ENCODE measurements at places on chromosomes 3 and 15. TPM values are rescaled to one million over a fixed set of nuclear protein-coding genes. Genes with fewer than 3 reads are reported as not detected.
A peak's percentile ranks its signal among the peaks of the same experiment; 100 is the strongest.

Gene CCRL2
- 1.1 TPM for total RNA-seq

- no peaks in the 10 kb centered on the region for H3K27me3 ChIP-seq
- no peaks in the 10 kb centered on the region for H3K4me1 ChIP-seq
- no peak overlapping the region for H3K4me3 ChIP-seq
- no peak overlapping the region for H3K27ac ChIP-seq
Measured at GRCh38 chr3:145244327-145244726, 916.7 kb downstream of the PLOD2 start.

Gene OXTR
- 4.7 TPM for total RNA-seq

DNA sequence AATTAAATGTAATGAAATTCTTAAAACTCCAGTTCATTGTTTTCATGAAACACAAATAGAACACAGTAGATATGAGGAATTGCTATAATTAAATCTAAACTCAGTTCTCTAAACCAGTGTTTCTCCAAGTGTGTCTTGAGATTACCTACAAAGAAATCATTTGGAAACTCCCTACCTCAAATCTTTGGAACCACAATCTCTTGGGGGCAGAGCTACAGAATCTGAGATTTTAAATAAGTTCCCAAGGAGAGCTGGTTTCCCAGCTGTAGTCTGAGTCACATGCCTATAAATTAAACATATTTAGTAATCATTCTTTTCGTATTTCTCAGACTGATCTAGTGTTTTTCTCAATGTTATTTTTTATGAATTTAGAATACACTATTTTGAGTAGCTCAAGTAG lies 17.0 kb upstream of the ACTC1 start:
- H3K27ac ChIP-seq = no peak overlapping the region
- no peaks in the 10 kb centered on the region for H3K27me3 ChIP-seq
- H3K4me3 ChIP-seq = no peak overlapping the region
- no peaks in the 10 kb centered on the region for H3K36me3 ChIP-seq
- DNase-seq = no peak

- no peak for DNase-seq
- H3K4me1 ChIP-seq = peaks cover 4% of the 10 kb centered on the region
- no peaks in the 10 kb centered on the region for H3K27me3 ChIP-seq
- H3K4me3 ChIP-seq = peak overlapping the region; percentile 65
Measured at GRCh38 chr15:52112203-52112750, 298 bp downstream of the BCL2L10 start.

- H3K27me3 ChIP-seq = no peaks in the 10 kb centered on the region
- DNase-seq = no peak
- H3K27ac ChIP-seq = no peak overlapping the region
- no peaks in the 10 kb centered on the region for H3K4me1 ChIP-seq
- H3K4me3 ChIP-seq = no peak overlapping the region
Measured at GRCh38 chr15:39682366-39682765, 100.3 kb downstream of the FSIP1 start.

Gene CLEC3B
- total RNA-seq = 7.6 TPM

DNA sequence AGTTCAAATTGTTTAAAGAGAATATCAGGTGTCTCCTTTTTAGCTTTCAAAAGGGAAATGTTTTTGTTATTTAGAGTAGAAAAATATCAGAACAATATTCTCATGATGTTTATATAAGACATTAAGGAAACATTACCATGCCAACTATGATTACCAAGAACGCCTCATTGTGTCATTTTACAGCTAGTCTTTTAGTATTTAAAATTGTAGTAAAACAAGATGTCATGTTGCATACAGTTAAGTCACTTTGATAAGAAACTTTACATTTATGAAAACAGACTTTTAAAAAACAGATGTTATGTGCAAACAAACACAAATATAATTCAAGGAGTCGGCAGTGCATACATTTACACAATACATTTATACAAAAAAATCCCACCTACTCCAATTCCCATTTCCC lies 4.4 kb downstream of the PLSCR4 start:
- no peak for DNase-seq
- H3K4me1 ChIP-seq = peaks cover 31% of the 10 kb centered on the region
- no peaks in the 10 kb centered on the region for H3K36me3 ChIP-seq
- no peak overlapping the region for H3K4me3 ChIP-seq

Gene ARGFX
- not detected for total RNA-seq

- no peaks in the 10 kb centered on the region for H3K27me3 ChIP-seq
- no peak for DNase-seq
- H3K36me3 ChIP-seq = peaks cover 3% of the 10 kb centered on the region
- H3K4me3 ChIP-seq = no peak overlapping the region
- no peak overlapping the region for H3K27ac ChIP-seq
Measured at GRCh38 chr3:45984331-45985312, 11.0 kb downstream of the FYCO1 start.

GRCh38 chr3:151992326-151993041 lies 119.0 kb downstream of the SUCNR1 start:
- no peak for DNase-seq
- no peaks in the 10 kb centered on the region for H3K36me3 ChIP-seq
- H3K27ac ChIP-seq = no peak overlapping the region
- no peak overlapping the region for H3K4me3 ChIP-seq

DNA sequence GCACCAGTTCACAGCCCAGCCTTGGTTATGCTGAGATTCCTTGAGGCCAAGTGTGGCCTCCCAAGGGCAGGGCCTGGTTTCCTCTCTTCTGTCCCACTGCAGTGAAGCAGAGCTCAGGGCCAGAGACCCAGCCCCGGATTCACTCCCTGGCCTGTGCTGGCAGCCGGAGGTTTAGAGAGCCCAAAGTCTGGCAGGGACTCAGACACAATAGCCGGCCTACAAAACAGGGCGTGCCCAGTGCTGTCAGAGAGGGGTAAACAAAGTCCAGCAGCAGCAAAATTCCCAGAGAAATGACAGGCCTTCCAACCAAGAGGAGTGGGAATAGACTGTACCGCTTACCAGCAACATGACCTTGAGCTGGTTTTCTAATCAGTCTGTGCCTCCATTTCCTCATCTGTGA lies 14.0 kb downstream of the VIPR1 start:
- peaks cover 32% of the 10 kb centered on the region for H3K4me1 ChIP-seq
- H3K36me3 ChIP-seq = no peaks in the 10 kb centered on the region
- DNase-seq = no peak

Gene STRIT1
- not detected for total RNA-seq

Gene LDHAL6B
- total RNA-seq = not detected

DNA sequence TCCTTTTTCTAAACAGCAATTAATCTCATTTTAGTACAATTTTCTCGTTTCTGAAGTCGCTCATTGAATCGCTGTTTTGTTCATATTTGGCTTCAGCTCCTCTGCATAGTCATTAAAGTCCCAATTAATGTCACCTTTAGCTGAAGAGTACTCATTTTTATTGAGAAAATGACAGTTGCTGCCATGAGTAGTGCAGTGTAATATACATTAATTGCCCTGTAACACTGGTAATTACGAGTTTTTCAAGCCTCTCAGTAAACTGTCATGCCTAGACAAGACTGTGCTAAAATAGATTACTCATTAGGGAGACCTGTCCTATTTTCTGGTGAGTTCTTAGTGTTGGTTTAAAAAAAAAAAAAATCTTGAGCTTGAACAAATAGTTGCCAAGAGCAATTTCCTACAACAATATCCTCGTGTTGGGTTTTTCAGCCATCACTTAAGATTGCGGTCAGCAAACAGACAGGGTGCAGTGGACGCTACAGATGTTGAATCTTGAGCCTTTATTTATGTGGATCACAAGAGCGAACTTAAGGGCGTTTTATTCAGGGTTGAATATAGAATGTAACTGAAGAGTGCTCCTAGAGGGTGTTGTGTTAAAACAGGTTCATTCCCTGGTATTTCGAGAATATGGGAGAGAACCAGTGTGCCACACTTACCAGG lies 176.0 kb downstream of the CDIN1 start:
- no peak overlapping the region for H3K4me3 ChIP-seq
- no peak overlapping the region for H3K27ac ChIP-seq
- H3K27me3 ChIP-seq = no peaks in the 10 kb centered on the region
- no peak for DNase-seq

DNA sequence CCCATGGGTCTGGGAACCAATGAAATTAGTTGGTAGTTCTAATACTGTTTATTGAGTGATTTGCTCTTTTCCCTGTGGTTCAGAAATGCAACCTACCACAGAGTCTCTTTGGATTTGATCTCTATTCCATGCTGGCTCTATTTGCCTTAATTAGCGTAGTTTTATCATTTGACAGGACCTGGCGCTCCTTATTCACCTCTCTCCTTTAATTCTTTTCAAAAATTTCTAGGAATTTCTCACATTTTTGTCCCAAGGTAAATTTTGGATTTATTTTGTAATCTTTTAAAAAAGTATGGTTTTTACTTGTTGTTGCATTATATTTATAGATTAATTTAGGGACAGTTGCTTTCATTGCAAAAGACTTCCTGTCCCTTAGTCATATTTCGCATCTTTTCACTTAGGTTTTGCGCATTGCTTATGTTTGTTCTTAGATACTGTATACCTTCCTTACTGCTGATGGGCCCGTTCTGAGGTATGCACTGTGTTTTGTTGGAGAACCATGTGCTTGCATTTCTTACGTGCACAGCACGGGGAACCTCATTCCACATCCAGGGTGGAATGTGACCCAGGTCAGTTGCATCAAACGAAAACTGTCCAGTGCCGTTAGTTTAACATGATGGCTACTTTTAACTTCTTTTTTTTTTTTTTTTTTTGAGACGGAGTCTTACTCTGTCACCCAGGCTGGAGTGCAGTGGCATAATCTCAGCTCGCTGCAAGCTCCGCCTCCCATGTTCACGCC lies 27.0 kb downstream of the SENP5 start:
- H3K4me1 ChIP-seq = no peaks in the 10 kb centered on the region
- no peak for DNase-seq
- peaks cover 25% of the 10 kb centered on the region for H3K36me3 ChIP-seq
- no peak overlapping the region for H3K4me3 ChIP-seq

DNA sequence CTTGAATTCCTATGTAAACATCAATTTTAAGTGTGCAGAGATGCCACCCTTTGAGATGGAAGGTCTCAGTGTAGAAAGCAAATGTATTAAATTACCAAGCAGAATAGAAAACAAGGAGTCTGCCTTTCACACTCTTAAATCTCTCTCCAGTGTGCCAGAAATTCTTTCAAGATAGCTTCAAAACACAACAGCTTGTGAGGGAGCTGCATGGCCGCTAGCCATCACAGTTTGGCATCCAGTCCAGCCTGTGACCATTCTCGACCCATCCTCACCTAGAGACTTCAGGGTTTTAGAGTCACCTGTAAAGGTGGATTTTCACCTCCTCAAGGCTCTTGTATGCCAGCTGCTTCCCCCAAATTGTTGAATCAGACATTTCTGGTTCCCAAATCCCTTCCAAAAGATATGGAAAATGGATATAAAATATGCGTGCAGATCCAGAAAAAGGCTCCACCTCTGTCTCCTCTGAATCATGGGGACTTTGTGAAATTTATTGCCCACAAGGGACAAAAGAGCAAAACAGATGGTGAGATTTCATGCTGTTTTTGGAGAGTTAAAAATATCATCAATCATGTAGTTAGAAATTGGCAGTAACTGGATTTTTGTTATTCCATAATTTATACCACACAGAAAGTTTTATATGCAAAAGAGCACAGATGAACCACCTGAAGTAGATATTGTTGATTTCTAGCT lies 114.2 kb upstream of the THRB start:
- no peak for DNase-seq
- no peak overlapping the region for H3K4me3 ChIP-seq
- H3K36me3 ChIP-seq = no peaks in the 10 kb centered on the region
- no peaks in the 10 kb centered on the region for H3K4me1 ChIP-seq

GRCh38 chr3:138862924-138863775 lies 28.4 kb upstream of the PIK3CB start:
- peaks cover 16% of the 10 kb centered on the region for H3K4me1 ChIP-seq
- peak overlapping the region; percentile 13 for H3K4me3 ChIP-seq
- no peaks in the 10 kb centered on the region for H3K36me3 ChIP-seq
- no peaks in the 10 kb centered on the region for H3K27me3 ChIP-seq
- H3K27ac ChIP-seq = peak overlapping the region; percentile 82

- DNase-seq = no peak
- H3K27ac ChIP-seq = peak overlapping the region; percentile 31
- H3K36me3 ChIP-seq = no peaks in the 10 kb centered on the region
- H3K4me3 ChIP-seq = no peak overlapping the region
- H3K27me3 ChIP-seq = no peaks in the 10 kb centered on the region
Measured at GRCh38 chr3:177523067-177523675, 325.9 kb upstream of the TBL1XR1 start.

GRCh38 chr3:64270142-64270865 lies 45.0 kb upstream of the PRICKLE2 start:
- no peak overlapping the region for H3K4me3 ChIP-seq
- DNase-seq = no peak
- H3K4me1 ChIP-seq = peaks cover 33% of the 10 kb centered on the region
- no peaks in the 10 kb centered on the region for H3K27me3 ChIP-seq
- H3K36me3 ChIP-seq = no peaks in the 10 kb centered on the region

- no peak overlapping the region for H3K27ac ChIP-seq
- H3K36me3 ChIP-seq = no peaks in the 10 kb centered on the region
- DNase-seq = no peak
- H3K4me1 ChIP-seq = no peaks in the 10 kb centered on the region
Measured at GRCh38 chr3:318903-319302, 122.3 kb downstream of the CHL1 start.

DNA sequence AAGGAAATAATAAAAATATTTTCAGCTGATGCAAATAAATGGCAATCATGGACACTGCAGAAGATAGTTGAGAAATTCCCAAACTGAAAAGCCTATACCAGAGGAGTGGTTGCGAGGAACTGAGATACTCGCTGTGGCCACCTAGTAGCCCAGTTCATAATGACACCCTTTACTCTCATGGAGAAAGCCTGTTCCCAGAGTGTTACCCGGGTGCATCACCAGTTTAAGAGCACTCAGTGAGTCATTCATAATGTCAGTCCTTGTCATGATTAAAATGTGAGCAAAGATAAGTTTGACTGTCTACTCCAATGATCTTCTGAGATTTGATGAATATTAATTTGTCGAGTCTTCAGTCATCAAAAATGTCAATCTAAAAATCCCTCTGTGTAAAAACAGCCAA lies 138.4 kb upstream of the LRRC3B start:
- H3K27me3 ChIP-seq = no peaks in the 10 kb centered on the region
- no peak overlapping the region for H3K27ac ChIP-seq
- no peak overlapping the region for H3K4me3 ChIP-seq
- no peaks in the 10 kb centered on the region for H3K36me3 ChIP-seq
- no peak for DNase-seq
- no peaks in the 10 kb centered on the region for H3K4me1 ChIP-seq

GRCh38 chr3:54243960-54244682 lies 121.8 kb downstream of the CACNA2D3 start:
- DNase-seq = no peak
- no peaks in the 10 kb centered on the region for H3K36me3 ChIP-seq
- peak overlapping the region; percentile 66 for H3K27ac ChIP-seq
- H3K4me3 ChIP-seq = peak overlapping the region; percentile 30
- no peaks in the 10 kb centered on the region for H3K27me3 ChIP-seq

Gene ETV5
- total RNA-seq = 4.2 TPM

GRCh38 chr15:68055224-68055705 lies 1.1 kb downstream of the PIAS1 start:
- H3K36me3 ChIP-seq = no peaks in the 10 kb centered on the region
- peak overlapping the region; percentile 93 for H3K4me3 ChIP-seq
- peak overlapping the region; percentile 95 for H3K27ac ChIP-seq
- no peaks in the 10 kb centered on the region for H3K27me3 ChIP-seq
- peaks cover 49% of the 10 kb centered on the region for H3K4me1 ChIP-seq
- DNase-seq = no peak

Measured in esophagus squamous epithelium (tissue), 5 donors.